ENCODE measurements at places on chromosomes 7 and 10.

- DNase-seq, result no peak
These were observed 200.7 kb downstream of the CELF2 start for GRCh38 chr10:11218395-11218794.

DNA sequence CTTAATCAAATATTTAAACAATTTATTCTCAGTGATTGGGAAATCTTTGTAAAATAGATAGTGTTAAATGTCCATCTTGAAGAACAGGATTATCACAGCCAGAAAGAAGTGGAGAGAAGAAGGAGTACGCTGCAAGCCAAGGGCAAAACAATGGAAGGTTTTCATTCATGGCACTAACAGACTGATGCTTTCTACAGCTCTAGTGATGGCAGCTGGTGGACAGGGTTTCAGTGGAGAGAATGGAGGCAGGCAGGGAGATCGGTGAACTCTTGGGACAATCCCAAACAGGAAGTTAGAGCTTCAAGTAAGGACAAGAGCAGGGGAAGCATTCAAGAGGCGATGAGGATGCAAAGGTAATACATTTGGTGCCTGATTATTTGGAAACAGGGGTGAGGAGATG lies 207.0 kb downstream of the JAZF1 start:
- no peak for DNase-seq

- no peak for DNase-seq
These were observed 767.3 kb downstream of the MAGI2 start for GRCh38 chr7:78686189-78686588.

DNA sequence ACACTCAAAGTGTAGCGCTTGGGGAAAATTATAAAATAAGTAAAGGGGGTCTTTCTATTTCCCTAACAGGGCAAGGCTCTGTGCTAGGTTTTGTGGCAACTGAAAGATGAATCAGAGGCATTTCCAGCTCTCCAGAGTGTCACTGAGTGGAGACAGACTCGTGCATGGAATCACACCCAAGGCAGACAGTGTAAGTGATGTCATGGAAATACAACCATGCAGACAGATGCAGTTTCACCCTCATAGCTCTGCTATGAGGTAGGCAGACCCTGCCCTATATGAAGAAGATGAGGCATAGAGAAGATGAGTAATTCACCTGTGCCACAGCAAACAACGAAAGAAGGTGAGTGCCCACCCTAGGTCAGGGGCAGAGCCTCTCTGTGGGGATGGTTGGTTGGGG lies 57.2 kb upstream of the PITRM1 start:
- no peak for DNase-seq

DNA sequence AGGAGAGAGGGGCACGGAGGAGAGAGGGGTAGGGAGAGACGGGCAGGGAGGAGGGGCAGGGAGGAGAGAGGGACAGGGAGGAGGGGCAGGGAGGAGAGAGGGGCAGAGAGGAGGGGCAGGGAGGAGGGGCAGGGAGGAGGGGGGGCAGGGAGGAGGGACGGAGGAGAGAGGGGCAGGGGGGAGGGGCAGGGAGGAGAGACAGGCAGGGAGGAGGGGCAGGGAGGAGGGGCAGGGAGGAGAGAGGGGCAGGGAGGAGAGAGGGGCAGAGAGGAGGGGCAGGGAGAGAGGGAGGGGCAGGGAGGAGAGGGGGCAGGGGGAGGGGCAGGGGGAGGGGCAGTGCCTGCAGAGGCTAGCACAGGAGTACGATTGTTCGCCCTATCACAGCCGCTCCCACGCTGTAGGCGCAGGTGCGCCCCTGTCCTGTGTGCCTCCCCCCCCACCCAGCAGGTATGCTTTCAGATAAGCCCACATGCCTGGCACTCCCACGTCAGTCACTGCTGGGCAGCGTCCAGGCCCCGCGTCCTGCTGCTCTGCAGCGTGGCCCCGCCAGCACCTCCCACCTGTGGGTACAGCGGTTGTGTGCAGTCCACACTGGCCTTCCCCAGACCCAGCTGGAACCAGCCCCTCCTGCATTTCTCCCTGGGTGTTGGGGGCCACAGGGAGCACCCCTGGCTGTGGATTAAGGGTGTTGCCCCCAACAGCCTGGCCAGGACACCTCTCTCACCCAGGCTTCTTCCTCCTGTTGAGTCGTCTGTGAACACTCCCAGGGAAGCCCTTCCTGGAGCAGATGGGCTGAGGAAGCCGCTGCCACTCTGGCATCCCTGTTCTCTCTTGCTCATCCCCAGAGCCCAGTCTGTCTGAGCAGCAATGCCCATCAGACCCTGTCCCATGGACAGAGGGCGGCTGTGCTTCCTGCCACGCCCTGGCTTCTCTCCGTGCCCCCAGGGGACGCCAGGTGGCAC lies 10.8 kb downstream of the NKX6-2 start:
- no peak for DNase-seq

DNA sequence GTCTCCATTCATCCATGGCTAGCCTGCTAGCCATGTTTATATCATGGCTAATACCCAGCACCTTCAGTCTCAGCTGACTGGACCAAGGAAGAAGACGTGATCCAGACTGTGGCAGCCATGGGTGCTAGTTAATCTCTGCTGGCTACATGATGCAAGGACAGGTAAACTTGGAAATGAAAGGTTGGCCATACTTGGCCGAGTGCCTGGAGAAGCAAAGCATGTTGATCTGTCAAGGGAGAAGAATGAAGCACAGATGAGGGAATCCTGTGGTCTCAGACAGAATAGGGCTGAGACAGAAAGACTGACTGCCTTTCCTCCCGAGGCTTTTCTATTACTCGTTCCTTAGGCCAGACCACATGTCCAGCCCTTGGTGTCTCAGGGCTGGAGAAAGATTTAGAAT lies 41.1 kb downstream of the CPVL start:
- DNase-seq, result no peak

DNA sequence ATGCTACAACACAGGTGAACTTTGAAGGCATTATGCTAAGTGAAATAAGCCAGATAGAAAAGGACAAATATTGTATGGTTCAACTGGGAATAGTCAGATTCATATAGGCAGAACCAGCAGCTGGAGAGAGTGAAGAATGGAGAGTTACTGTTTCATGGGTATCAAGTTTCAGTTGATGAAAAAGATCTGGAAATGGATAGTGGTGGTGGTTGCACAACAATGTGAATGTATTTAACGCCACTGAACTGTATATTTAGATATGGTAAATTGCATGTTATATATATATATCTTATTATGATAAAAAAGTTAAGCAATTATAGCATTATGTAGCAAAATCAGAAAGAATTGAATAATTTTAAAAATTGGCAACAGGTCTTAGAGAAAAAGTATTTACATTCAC lies 3.9 kb downstream of the LMBR1 start:
- DNase-seq, result no peak

DNA sequence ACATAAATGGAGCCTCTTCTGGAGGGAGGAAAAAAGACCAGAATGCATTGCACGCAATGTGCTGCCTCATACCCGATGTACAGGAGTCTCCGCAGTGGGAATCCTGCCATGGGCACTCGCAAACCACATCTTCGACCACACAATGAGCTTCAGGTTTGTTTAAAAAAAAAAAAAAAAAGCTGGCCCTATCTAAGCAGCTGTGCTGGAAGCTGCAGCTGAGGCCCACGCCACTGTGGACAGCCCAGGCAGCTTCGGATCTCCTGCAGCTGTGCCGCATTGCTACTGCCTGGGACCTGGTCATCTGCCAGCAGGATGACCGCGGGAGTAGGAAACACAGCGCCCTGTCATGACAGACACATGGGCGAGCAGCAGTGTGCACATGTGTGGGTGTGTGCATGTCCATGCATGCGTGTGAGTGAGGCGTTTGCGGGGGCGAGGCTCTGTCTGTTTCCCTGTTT lies 26.0 kb downstream of the EN2 start:
- no peak for DNase-seq

GRCh38 chr7:150857276-150858055 lies 5.1 kb downstream of the AOC1 start:
- no peak for DNase-seq

GRCh38 chr10:129966370-129966888 lies 2.4 kb upstream of the EBF3 start:
- DNase-seq, result no peak

DNA sequence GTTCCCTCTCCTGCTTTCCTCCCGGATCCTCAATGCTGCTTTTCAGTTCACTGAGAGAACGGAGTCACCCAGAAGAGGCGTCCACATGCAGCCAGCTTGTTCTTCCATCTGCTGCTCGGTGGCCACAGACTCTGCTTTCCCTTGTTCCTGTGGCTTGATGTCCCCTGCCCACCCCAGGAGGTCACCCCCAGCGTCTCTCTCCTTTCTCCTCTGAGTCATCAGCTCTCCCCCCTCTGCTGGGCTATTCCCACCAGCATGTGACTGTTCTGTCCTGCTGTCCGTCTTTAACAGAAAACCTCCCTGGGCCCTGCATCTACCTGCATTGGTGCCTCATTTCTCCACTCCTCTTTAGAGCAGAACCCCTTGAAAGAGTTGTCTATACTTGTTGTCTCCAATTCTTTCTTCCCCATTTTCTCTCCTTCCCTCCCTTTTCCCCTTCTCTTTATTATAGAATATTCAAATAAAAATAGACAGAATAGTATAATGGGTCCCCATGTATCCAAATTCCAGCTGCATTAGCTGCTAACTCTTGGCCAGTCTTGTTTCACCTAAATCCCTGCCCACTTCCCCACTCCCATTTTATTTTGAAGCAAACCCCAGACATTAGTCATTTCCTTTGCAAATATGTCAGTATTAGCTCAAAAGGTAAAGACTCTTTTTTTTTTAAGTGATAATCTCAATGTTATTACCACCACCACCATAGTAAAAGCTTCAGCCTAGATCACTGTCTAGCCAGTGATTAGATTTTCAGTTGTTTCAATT lies 4.1 kb downstream of the ZNF282 start:
- no peak for DNase-seq

DNA sequence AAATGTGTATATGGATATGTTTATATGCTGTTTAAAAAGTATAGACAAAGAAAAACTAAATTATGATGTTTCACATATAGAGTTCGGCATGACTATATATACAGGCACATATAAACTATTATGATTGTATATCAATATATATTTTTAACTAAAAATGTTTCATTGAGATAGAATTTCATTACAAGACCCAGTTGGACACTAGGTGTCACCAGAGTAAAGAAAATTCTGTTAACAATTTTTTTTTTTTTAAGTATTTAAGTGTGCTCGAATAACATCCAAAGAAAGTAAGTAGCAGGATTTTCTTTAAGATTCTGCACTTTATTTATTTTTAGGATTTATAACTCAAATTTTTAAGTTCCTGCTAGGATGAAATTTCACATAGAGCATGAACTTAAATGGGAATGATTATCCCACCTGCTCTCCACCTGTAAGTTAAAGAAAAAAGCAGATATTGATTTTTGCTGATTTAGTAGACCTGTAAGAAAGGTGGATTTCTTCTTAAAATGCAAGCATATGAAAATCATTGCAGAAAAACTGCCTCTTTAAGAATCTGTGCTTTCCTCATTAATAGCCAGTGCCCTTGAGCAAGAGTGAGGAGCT lies 961.5 kb downstream of the PCDH15 start:
- no peak for DNase-seq

GRCh38 chr7:36663481-36663880 lies 60.8 kb downstream of the AOAH start:
- no peak for DNase-seq

GRCh38 chr7:103609778-103610177 lies 163.8 kb upstream of the SLC26A5 start:
- no peak for DNase-seq

DNA sequence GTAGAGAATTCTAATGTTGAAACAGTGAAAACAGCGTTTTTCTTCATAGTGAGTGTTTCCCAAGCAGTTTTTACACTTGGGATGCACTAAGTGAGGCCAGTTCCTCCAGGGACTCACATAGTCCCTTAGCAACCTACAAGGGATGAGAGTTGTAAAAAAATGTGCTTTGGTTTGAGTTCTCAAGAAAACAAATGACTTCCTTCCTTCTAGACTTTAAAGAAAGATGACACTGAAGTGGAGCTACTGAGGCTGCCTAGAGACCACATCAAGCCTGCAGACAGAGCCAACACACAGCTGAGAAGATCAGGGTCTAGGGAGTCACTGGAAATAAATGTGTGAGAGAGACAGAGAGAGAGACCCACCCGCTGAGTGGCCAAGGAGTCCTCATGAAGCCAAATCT lies 264.4 kb downstream of the TNS3 start:
- no peak for DNase-seq

- no peak for DNase-seq
These were observed 3.3 kb downstream of the FRMPD2 start for GRCh38 chr10:48271047-48271730.

- DNase-seq, result no peak
These were observed 553.8 kb downstream of the GRM8 start for GRCh38 chr7:126698909-126699308.

GRCh38 chr7:8037151-8037550 lies 68.6 kb downstream of the GLCCI1 start:
- DNase-seq, result no peak

DNA sequence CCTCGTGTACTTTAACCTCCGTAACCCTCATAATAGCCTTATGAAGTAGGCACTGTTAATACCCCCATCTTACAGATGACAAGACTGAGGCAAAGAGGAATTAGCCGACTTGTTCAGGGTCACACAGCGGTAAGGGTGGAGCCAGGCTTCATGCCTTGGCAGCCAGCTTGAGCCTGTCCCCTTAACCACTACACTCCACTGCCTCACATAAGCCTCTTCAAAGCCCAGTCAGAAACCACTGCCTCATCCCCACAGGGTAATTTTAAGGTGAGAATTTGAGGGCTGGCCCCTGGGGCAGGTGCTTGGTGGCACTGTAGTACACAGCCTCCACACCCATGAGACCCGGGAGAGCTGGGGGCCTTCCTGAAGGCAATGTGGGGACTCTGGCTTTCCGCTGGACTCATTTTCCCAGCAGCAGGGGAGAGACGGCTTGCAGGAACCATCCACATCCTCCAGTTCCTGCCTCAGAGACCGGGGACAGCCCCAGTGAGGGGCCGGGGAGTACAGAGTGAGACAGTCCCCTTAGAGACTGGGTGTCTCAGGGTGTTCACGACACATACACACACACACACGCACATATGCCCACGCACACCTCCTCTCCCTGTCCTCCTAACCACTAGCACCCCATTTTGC lies 7.6 kb upstream of the C10orf105 start:
- no peak for DNase-seq

All from stimulated activated CD8-positive, alpha-beta memory T cell treated with anti-CD3 and anti-CD28 coated beads, Interleukin-15, amount 100 ng/mL, for 24 hours (primary cell).